ENCODE measurements at places on chromosomes 7 and 10.

GRCh38 chr10:77111611-77112550, 525.7 kb downstream of the KCNMA1 start:
- no peak for DNase-seq

DNA sequence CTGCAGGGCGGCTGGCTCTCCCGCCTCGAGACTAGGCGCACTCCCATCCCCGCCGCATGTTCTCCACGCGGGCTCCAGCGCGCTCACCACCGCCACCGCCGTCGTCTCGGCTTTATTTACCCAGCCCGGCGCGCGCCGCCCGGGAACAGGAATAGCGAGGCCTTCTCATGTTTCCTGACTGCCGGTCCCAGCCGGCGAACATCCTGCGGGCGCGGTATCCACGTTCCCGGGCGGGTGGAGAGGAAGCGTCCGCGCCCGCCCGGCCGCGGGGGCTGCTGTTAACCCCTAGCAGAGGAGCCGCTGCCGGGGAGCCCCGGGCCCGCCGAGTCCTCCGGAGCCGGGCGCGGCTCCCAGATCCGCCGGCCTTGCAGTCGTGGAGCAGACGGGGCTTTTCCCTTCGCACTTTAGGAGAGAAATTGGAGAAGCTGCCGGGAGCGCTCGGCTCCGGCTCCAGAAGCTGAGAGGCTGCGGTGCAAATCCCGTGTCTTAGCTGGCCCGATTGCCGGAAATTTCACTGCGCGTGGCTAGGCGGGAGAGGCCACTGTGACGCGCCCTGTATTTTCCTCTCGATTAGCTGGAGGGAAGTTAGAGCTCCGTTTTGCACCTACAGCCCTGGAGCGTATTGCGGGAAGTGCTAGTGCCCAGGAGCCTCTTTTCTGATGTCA, at the start of gene MKX:
Gene MKX, minus strand, starts transcription at position 88 of the 665 bp plus-strand sequence. CDS start 2,404 bp downstream, outside the sequence.
- no peak for DNase-seq

DNA sequence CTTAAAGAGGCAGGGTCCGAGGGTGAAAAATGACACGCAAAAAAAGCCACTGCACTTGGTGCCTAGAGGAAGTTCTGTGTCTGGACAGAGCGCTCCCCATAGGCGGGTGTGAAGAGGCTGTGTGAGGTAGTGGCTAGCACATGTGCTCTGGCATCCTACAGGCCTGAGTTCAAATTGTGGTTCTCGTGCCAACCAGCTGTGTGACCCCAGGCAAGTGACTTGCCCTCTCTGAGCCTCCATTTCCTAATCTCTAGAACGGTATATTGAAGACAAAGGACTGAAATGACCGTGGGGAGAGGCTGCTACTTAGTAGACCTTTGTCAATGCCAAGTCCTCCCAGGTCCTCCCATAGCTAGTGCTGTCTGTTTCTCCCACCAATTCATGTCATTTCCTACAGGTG, 79.1 kb upstream of the MYL10 start:
- no peak for DNase-seq

GRCh38 chr10:122348935-122349361, 25.6 kb upstream of the PLEKHA1 start:
- no peak for DNase-seq

- DNase-seq, result no peak
Observed at GRCh38 chr10:6458814-6459213, 121.3 kb downstream of the PRKCQ start.

DNA sequence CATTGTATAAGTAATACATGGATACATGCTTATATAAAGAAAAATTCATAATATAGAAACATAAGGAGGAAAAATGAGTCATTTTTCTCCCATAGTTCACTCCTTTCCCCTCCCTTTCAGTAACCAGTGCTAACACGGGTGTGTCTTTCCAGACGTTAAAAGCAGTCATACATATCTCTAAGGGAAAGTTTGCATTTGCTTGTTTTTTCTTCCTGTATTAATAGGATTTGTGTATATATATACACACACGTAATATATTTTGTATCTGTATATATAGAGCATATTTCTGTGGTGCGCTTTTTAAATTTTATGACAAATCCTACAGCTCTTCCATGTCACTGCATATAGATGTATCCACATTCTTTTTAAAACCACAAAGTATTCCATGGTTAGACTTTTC, 78.8 kb downstream of the RALA start:
- no peak for DNase-seq

- DNase-seq, result no peak
Observed at GRCh38 chr7:52271703-52272102, 763.7 kb upstream of the POM121L12 start.

DNA sequence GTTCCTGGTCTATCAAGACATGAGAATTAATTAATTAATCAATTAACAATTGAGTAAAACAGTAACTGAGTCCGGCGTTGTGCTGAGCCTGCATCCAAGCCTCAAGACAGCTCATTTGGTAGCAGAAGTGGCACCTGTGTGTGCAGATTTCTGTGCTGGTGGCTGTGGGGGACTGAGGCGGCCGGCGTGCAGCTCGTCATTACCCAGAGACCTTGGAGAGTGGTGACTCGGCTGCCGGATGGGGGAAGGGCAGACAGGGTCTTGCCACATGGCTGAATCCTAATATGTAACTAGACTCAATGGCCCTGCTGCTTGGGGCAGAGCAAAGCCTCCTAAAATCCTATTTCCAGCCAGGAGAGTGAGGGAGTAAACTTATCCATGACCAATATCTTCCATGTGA, 510.2 kb downstream of the TCERG1L start:
- DNase-seq, result no peak

- DNase-seq, result no peak
Observed at GRCh38 chr10:3248526-3249306, 76.1 kb upstream of the PITRM1 start.

DNA sequence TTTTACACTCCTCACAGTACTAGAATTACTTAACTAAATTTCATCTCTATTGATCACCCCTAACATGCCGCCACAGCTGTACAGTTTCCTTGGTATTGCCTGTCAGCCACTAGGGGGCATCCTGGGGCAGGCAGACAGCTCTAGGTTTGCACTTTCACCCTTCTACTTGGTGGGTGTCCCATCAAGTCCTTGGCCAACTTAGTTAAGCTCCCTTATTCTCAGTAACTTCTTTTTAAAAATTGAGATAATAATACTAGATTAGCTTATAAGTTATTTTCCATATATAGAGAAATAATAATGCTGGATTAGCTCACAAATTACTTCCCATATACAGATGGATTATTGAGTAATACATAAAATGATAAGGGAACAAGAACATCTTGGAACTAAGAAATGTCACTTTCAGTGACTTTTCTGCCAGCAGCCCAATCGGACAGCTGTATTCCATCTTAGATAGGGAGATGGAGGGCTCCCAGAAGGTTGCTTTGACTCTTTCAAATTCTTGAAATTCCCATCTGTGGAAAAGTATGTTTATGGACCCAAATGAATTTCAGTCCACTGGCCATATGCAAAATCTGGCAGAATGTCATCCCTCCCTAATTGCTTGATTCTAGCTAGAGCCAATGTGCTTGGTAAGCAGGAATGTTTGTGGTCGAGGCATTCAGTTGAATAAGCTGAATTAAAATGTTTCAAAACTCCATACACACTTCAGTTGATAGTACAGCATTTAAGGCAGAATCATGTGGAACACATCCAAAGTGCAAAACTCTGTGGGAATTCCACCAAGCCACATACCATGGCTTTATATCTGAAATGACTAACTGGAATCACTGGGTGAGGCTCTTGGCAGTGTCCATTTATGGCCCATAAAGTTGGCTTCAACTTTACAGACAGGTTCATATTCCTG, 309.7 kb downstream of the CSTF2T start:
- DNase-seq, result no peak

- peak; percentile 59 for DNase-seq
Observed at GRCh38 chr7:50342616-50343114, 38.1 kb downstream of the IKZF1 start.

- no peak for DNase-seq
Observed at GRCh38 chr7:22093936-22094335, 148.2 kb upstream of the CDCA7L start.

DNA sequence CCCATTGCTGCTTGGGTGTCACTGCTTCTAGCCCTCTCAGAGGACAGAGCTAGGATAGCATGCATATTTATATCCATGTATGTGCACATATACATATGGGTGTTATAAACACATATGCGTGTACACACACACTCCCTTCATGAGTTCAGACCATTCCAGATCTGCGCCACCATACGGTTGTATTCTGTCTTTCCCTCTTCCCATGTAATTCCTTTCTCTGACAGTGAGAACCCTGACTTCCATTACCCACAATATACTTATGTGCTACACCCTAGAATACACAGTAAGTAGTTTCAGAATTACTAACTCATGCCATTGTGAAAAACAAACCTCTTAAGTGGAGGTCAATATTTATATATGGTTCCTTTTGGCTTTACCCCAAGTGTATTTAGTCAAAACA, 116.6 kb upstream of the SAMD8 start:
- DNase-seq, result no peak

- no peak for DNase-seq
Observed at GRCh38 chr10:129769381-129770116, 194.5 kb downstream of the EBF3 start.

DNA sequence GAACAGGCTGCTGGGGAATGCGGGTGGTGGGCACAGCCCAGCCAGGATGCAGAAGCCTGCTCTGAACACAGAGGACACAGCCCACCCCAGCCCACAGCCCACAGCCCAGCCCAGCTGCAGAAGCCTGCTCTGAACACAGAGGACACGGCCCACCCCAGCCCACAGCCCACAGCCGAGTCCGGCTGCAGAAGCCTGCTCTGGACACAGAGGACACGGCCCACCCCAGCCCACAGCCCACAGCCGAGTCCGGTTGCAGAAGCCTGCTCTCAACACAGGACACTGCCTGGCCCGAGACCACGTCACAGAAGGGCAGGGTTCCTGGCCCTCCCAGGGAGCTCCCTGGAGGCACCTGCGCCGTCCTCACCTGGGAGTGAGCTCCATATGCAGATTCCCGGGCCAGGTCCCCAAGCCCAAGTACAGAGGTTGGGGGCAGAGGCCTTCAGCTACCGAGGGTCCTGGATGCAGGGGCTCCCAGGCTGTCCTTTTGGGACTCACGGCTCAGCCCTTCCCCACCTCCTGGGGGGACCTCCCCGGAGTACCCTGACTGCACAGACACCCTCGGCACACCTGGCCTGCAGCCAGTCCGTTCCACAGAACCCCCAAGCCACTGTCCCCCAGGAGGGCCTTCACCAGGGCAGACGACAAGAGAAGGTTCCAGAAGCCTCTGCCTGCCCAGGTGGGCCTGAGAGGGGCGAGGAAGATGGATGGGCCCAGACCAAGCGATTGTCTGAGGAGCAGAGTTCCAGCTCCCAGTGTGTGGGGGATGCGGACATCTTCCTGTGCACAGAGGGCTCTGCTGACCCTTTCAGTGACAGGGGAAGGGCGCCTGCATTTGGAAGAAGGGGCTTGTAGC, 23.7 kb upstream of the FOXL3 start:
- DNase-seq, result no peak

- DNase-seq, result no peak
Observed at GRCh38 chr10:7792541-7792940, 4.6 kb downstream of the ATP5F1C start.

DNA sequence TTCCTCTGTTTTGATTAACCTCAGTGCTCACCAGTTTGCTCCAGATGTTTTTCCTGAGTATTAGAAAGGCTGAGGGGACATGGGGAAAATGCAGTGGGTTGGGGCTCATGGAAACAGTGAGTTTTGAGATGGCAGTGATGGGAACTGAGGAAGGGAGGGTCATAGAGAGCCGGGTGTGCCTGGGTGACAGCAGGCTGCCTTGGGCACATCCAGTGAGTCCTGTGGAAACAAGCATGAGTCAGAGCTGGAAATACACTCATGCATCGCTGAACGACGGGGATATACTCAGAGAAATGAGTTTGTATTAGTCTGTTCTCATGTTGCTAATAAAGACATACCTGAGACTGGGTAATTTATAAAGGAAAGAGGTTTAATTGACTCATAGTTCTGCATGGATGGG, 202.2 kb downstream of the TMEM178B start:
- no peak for DNase-seq

- DNase-seq, result no peak
Observed at GRCh38 chr7:98753176-98753575, 116.6 kb downstream of the TMEM130 start.

DNA sequence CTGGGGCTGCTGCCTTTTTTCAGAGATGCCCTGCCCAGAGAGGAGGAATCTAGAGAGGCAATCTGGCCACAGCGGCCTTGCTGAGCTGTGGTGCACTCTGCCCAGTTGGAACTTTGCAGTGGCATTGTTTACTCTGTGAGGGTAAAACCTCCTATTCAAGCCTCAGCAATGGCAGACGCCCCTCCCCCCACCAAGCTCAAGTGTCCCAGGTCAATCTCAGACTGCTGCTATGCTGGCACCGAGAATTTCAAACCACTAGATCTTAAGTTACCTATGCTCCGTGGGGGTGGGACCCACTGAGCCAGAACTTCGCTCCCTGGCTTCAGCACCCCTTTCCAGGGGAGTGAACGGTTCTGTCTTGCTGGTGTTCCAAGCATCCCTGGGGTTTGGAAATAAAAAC, 77.2 kb downstream of the EXOC4 start:
- no peak for DNase-seq

- no peak for DNase-seq
Observed at GRCh38 chr10:31058795-31059703, 27.4 kb upstream of the ZNF438 start.

- no peak for DNase-seq
Observed at GRCh38 chr7:25500393-25500921, 272.2 kb upstream of the NPVF start.

- DNase-seq, result no peak
Observed at GRCh38 chr10:103452506-103453230, 498 bp upstream of the CALHM2 start.

- DNase-seq, result no peak
Observed at GRCh38 chr10:5655121-5655520, 11.3 kb downstream of the ASB13 start.

DNA sequence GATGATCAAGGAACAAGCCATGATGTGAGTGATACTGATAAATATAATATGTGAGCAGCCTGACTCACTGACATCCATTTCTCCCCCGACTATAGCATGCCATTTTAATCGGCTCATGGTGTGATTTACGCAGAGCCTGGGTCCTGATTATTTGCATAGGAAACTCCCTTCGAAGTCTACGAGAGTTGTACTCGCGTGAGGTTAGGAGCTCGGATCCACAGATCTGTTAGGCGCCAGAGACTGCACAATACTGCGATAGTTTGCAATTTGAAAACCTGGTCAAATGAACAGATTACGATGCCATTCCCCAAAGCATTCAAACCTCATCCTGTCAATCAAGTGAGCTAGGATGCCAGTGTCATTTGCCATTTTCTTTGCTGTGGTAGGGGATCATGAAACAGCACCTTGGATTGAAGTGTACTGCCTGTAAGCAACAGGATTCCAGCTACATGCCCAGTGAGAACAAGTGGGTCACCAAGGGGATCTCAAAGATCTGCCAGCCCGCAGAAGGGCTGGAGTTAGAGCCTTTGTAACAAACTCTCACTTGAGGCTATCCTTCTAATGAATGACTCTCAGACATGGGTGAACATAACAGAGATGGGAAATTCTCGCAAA, 158.3 kb downstream of the FRMD4A start:
- no peak for DNase-seq

- DNase-seq, result no peak
Observed at GRCh38 chr7:117219485-117219884, 103.4 kb downstream of the WNT2 start.
